ENCODE measurements at places on chromosomes 5 and 9.

GRCh38 chr5:172985596-172985995 lies 2.0 kb downstream of the ATP6V0E1 start:
- DNase-seq: no peak

- DNase-seq: no peak
Measured at GRCh38 chr5:124154714-124155113, 591.7 kb downstream of the ZNF608 start.

DNA sequence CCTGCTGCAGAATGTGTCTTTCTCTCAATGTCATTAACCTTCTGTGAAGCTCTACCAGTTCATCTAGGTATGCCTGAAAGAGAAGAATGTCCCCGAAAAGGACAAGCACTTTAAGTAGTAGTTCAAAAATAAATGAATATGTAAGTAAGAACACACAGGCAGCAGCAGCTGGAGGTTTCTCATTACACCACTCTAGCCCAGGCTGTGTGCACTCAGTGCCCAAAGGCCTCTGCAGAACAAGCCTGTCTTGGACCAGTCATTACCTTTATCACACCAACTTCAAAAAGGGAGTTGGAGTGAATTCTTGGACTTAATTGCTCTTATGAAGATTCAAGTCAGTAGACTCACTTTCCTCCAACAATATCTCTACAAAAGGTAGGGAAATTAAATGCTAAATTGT lies 268.8 kb downstream of the MLLT3 start:
- DNase-seq: no peak

- DNase-seq: no peak
Measured at GRCh38 chr9:13165236-13165945, 114.1 kb downstream of the MPDZ start.

GRCh38 chr5:131461742-131462141 lies 173.3 kb downstream of the RAPGEF6 start:
- DNase-seq: no peak

DNA sequence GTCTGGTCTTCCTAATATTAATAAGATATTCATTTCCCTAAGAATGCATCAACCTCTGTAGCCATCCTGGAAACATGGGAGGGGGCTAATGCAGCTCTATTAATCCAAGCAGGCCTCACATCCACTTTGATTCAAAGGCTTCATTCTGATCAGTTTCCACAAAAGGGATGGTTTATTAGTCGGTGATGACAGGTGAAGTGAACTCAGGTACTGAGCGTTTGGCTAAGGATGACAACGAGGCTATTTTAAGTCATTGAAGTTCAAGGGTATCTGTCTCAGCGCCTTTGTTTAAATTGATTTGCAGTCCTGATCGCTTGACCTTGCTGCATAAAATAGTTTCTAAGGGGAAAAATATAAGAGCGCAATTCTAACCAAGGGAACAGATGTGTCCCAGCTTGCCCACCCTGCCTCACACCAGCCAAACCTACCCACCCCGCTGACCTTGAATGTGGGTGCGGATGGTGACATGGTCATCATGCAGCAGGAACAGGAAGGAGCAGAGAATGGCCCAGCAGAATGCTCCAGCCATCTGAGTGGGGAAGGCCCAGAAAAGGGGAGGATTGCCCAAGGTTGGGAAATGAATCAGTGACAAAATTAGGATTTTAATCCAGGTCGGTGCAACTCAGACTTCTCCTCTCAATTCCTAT lies 70.5 kb upstream of the ZNF618 start:
- no peak for DNase-seq

DNA sequence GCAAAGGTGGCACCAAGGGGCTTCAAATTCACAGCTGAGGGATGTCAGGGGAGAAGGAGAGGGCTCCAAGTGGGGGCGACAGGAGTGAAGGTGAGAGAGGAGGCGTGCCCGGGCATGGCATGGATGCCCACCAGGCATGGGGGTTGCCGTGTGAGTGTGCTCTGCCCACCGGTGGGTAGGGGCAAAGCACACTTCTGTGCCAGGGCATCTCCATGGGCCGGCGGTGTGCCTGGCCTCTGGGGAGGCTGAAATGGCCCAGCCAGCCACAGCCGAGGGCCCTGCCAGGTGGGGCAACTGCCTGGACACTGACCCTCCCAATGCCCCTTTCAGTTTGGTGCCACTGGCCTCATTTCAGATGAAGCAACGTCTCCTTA lies 14.0 kb upstream of the RNU6ATAC start:
- no peak for DNase-seq

- DNase-seq: no peak
Measured at GRCh38 chr5:37840053-37841034, 503 bp upstream of the GDNF start.

DNA sequence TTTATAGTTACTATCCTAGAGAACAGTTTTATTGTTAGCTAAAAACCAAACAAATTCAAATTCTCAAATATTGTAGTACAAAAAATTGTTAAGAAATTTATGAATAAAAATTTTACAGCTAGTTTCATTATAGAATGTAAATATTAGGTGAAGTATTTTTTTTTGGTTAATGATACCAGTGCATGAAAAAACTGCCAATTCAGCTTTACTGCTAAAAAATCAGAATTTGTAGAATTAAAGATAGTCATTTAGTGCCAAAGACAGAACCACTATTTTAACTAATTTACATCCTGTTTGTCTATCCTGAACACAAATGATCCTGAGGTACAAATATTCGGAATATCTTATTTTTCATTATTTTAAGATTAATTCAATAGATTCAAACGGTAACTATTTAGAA lies 202.6 kb downstream of the FER start:
- no peak for DNase-seq

DNA sequence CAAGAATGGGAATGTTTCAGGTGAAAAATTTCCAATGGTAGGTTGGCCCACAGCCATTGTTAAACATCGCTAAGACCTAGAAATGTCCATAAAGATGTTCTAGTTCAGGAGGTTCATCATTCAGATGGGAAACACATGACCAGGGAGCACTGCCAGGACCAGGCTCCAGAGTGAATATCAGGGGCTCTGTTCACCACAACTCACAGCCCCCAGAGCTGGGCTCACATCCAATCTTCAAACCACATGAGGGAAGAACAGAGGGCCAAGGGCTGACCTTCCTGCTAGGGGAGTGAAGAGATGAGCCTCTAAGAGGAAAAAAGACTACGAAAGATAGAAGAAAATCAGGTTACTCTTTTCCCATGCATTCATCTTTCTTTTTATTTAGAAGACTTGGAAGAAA lies 205.8 kb downstream of the SEMA5A start:
- DNase-seq: no peak

GRCh38 chr9:27248702-27249101 lies 48.2 kb downstream of the EQTN start:
- DNase-seq: no peak

- DNase-seq: no peak
Measured at GRCh38 chr5:97078958-97079743, 63.3 kb downstream of the LIX1 start.

- DNase-seq: no peak
Measured at GRCh38 chr9:14256588-14256987, 57.4 kb downstream of the NFIB start.

- no peak for DNase-seq
Measured at GRCh38 chr9:117092582-117092981, 322.3 kb downstream of the ASTN2 start.

DNA sequence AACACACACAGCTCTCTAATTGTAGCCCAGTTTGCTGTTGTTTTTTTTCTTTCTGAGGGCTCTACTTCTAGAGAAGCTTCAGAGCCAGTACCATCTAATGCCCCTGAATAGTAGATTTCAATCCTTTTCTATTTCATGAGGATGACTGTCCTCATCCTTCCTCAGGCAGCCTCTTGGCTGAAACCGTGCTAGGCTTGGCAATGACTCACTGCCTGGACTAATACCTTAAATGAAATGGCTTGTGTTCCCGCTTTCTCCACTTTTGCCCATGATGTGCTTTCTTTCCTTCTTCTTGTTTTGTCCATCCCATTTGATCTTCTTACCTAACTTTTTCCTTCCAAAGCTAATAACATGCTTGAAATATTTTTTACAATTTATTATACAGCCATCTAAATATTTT lies 80.1 kb downstream of the ITGA1 start:
- DNase-seq: no peak

DNA sequence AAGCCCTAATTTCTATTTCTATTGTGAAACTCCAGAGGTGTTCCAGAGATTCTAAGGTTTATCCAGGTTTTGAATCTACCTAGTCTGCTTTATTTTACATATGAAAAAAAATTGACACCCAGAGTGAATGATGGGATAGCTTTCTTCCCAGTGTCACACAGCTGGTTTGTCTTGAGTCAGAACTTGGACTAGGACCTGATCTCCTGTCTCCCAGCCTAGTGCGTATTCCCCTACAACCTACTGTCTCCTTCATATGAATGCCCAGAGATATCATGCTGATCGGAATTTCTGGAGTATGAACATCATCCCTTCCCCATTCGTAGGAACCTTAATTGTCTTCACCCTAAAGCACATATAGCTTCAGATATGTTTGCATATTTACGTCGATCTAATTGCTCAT lies 524.2 kb downstream of the SPATA31D1 start:
- no peak for DNase-seq

GRCh38 chr5:172312286-172312685 lies 28.7 kb upstream of the UBTD2 start:
- no peak for DNase-seq

Data from NCI-H1048 (cell line).